ENCODE measurements at places on chromosomes 3 and 15.

GRCh38 chr3:55532806-55533205, 45.7 kb upstream of the WNT5A start:
- DNase-seq: no peak

DNA sequence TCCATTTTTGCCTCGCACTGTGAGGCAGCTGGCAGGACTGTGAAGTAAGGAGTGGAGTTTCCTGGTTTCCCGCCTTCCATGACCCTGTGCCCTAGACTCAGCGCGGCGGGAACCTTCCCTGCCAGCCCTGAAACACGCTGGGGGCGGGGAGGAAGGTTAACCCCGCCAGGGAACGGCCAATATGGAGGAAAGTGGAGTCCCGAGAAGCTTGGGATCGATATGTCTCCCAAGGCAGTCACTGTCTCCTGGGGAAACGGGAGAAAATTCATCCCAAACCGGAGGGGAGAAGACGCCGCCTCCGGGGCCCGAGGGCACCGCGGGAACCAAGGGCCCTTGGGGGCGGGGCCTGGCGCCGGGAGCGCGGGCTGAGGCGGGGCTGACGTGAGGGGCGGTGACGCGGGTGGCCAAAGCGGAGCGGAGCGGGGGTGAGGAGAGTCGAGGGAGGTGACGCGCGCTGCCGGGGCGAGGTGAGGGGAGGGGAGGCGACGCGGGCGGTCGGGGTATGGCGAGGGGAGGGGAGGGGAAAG, at the start of gene HMCES:
HMCES (plus strand) TSS at position 432 of the 527 bp plus-strand sequence. CDS start 863 bp downstream, outside the sequence.
- peak; percentile 71 for DNase-seq

DNA sequence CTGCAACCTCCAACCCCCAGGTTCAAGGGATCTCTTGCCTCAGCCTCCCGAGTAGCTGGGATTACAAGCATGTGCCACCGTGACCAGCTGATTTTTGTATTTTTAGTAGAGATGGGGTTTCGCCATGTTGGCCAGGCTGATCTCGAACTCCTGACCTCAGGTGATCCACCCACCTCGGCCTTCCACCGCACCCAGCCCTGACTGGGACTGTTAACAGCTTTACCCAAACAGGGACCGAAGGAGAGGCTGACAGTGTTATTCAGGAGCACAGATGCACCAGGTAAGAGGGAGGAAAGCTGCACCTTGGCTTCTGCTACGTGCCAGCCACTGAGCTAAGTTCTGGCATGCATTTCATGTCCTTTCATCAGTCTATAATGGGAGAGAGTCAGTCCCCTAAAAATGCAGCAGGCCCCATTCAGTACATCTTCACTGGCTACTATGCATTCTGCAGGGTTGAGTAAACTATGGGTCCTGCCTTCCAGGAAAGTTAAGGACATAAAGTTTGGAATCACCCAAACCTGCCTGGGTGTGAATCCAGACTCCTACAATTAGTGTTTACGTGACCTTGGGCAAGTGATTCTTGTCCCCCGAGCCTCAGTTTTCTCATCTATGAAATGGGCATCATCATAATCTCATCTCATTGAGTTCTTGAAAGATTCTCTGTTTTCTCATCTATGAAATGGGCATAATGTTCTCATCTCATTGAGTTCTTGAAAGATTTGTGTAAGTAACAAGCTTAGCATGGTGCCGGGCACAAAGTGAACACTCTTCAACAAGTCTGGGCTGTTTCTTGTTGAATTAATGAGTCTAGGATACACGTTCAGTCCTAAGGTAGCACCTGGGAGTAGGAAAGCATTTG, 82.2 kb downstream of the CPN2 start:
- no peak for DNase-seq

GRCh38 chr15:50996641-50997040, 88.2 kb downstream of the AP4E1 start:
- DNase-seq: peak; percentile 84
